Fibroblast of lung (primary cell): ENCODE measurements at places on chromosomes 1 and 21. TPM values are rescaled to one million over a fixed set of nuclear protein-coding genes. Genes with fewer than 3 reads are reported as not detected.

FAM151A gene
- not detected in 2 replicates for total RNA-seq

LCE1C gene
- total RNA-seq: not detected in 2 replicates

SPRR2B gene
- not detected in 2 replicates for total RNA-seq

CD247 gene
- not detected in 2 replicates for total RNA-seq

TDRD10 gene
- under 0.01 TPM in 1 of 2 replicates, not detected in the other for total RNA-seq

DNA sequence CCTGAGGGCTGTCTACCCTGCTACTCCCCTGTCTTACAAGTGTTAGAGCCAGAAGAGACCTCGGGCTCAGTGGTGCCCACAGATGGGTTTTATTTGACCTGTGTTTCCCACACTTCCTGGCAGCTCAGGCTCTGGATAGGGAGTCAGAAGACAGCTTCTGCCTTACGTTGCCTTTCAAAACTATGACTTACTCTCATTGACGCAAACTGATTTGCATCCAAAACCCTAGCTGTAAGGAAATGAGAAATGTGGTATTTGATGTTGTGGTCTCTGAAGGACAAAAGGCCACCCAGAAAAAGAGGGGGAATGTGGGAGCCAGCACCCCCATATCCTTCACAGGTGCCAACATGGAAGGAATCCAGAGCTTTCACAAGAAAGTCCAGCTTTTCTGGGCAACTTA is 180.2 kb downstream of the ATG4C start:
- no peak for DNase-seq

DNA sequence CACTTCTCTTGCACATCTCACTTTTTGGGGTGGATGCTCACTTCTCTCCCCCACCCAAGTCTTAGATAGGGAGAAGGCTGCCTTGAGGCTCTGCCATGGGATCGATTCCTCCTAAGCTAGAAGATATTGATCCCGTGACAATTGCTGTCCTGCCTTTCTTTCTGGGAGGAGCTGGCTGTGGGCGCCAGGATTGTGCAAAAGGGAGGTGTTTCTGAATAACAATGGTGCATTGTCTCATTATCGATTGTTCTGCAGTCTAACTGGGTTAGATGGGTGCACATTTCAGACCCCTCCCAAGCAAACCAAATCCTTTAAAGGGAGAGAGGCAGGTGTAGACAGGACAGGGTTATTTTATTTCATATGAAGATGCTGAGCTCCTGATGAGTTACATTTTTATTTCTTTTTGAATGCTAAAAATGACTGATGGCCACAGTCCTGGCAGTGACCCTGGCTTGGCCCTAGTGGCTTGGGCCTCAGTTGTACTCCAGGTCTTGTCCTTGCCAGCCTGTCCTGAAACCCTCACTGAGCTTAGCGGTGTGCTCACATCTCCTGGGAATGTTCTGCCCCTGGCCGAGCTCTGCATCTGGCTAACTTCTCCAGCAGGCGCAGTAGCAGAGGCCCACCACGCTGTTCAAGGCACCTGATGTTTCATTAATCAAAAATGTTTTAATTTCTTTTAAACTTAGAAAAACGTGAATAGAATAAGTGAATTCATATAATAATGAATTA is 99.0 kb upstream of the KAZN start:
- no peak for DNase-seq

GRCh38 chr21:44540741-44541288 is 820 bp upstream of the KRTAP10-1 start:
- no peak for DNase-seq

DNA sequence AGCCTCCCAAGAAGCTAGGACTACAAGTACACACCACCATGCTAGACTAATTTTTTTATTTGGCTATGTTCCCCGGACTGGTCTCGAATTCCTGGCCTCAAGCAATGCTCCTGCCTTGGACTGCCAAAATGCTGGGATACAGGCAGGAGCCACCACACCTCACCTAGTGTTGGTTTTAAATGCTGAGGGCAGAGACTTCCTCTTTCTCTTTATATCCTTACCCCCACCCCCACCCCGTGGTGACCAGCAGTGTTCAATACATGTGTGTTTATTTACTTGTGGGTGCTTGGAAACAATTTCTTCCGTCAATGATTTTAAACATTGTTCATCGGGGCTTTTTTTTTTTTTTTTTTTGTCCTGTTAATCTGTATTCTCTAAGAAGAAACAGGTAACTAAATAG is 158.9 kb downstream of the ZBTB18 start:
- no peak for DNase-seq

GRCh38 chr1:211711315-211711705 is 35.9 kb upstream of the NEK2 start:
- DNase-seq: no peak

GRCh38 chr1:153929981-153930948 is 7.5 kb upstream of the GATAD2B start:
- no peak for DNase-seq

DNA sequence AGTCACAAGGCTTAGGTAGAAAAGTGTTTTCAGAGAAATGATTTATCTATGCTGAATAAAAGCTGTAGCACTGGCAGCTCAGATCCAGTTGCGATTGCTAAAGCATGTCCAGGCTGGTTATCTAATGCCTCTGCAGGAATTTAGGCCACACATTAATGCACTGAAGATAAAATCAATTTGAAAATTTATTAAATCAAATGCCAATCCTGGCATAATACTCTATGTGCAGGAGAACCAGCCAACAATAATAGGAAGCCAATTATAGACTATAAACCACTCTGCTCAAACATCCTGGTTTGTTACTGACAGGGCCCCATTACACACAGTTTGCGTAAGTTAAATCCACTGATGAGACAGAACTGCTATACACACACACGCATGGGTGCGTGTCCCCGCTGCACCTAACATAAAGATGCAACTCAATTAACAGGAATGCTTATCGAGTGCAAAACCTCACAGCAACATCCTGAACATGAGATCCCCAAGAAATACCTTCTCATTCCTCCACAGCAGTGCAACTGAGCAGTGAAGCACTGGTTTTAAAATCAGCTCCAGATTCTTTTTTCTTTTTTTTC is 40.6 kb downstream of the PTP4A2 start:
- DNase-seq: no peak

DNA sequence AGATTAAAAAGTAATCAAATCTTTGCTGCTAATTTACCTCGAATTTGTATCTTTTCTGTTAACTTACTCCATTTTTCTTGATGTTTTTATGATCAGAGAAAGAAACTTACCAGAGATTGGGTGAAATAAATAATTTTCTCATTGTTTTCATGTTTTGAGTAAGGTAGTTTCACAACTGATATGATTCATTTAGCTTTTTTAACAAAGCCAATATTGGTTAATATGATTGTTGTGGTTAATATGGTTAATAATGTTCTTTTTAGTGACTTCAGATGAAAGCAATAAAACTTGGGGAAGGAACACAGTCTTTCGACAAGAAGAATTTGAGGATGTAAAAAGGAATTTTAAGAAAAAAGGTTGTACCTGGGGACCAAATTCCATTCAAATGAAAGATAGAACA is 48.1 kb downstream of the MAP3K21 start:
- no peak for DNase-seq

GRCh38 chr1:202531472-202531811 is 178.8 kb downstream of the SYT2 start:
- DNase-seq: no peak

DNA sequence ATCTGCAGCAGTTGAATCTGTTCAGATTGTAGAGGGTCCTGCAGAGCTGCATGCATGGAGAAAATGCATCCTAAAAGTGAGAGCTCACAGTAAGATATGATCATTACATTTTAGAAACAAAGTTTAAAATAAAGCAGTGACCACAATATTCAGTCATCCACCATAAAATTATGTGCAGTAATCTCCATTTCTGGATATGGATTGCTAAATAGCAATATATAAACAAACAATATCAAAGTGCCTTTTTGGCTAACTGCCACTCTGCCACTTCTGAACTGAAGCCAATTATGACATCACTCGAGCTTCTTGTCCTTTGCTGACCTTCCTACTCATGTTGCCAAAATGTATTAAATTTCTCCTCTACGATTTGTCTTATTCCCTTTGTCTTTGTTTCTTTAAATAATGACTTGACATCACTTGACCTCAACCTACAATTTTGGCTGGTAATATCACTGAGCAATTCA is 262.0 kb upstream of the CXADR start:
- peak; percentile 6 for DNase-seq

GRCh38 chr1:9127395-9128165 is 1.3 kb downstream of the GPR157 start:
- DNase-seq: no peak

- no peak for DNase-seq
These were observed 92.6 kb upstream of the NEK7 start for GRCh38 chr1:198064181-198064580.

GRCh38 chr1:241706257-241706656 is 54.2 kb downstream of the WDR64 start:
- no peak for DNase-seq

DNA sequence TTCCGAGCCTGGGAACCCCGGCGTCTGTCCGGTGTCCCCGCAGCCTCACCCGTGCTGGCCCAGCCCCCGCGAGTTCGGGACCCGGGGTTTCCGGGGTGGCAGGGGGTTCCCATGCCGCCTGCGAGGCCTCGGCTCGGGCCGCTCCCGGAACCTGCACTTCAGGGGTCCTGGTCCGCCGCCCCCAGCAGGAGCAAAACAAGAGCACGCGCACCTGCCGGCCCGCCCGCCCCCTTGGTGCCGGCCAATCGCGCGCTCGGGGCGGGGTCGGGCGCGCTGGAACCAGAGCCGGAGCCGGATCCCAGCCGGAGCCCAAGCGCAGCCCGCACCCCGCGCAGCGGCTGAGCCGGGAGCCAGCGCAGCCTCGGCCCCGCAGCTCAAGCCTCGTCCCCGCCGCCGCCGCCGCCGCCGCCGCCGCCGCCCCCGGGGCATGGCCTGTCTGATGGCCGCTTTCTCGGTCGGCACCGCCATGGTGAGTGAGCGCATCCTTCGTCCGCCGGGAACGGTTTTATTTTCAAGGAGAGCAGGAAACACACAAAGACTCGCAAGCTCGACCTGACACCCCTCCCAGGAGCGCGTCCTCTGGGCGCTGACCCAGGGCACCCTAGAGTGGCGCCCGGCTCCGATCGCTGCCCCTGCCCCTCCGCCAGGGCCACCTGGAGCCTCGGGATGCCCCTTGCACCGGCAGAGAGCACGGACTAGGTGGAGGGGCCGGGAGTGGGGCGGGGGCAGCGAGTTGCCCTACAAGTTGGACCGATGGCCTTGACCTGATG is at the start of gene ABCG1:
Gene ABCG1, plus strand, starts transcription at position 305 of the 770 bp plus-strand sequence. Its CDS starts 123 bp downstream, at position 428.
- no peak for DNase-seq

DNA sequence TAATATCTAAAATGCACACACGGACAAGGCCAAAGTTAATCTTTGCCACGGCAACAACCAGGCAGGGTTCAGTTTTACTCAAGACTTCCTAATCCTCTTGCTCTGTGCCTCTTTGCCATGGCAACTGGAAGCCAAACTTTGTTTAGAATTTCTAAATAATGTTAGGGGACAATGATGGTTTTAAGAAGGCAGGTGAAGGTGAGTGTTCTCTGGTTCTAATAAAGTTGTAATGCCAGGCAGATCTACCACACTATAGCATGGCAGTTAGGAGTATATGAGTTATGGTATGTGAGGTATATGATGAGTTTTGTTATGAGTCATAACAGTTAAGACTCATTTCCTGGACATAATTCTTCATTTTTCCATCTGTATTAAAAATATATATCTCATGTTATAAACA is 2.7 kb downstream of the PTPRC start:
- DNase-seq: no peak

- DNase-seq: no peak
These were observed 164.6 kb downstream of the DNM3 start for GRCh38 chr1:172005856-172006255.

GRCh38 chr1:109772658-109773202 is 9.0 kb upstream of the EPS8L3 start:
- no peak for DNase-seq

GRCh38 chr1:200258447-200259375 is 151.1 kb downstream of the ZNF281 start:
- DNase-seq: peak; percentile 34

GRCh38 chr1:233544304-233544703 is 69.6 kb upstream of the KCNK1 start:
- DNase-seq: no peak

DNA sequence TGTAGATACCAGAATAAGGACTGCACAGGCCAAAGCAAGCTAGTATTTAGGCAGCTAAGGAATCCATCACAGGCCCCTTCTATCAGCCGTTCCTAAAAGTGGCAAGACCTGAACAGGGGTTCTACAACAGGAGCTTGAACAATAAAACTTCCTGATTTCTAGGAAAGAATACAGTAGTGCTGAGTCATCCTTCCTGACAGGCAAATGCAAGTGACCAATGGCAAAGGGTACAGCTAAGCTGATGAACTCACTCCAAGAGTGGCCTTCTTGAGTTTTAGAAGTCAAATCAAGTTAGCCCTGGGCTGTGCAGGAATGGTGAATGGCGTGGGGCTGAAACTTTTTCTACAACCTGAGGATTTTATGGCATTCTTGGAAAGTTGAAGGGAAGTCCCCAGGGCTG is 112.9 kb downstream of the GREM2 start:
- peak; percentile 70 for DNase-seq

DNA sequence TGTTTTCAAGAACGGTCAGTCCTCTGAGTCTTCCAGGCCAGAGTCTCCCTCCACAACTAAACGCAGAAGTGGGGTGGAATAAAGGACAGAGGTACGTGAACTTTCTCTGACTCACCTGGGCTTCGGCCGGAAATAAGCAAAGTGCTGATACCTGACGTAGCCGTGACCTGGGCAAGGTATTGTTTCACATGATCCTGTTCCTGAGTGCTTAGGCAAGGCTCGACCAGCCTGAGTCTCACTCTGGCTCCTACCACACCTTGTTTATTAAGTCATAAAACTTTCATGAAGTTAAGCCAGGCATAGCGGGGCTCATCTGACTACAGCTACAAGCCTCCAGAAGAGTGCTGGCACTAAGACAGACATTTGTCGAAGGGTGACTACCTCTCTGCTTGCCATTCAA is 327.5 kb downstream of the SETD4 start:
- no peak for DNase-seq

- DNase-seq: no peak
These were observed 1.6 kb downstream of the ADGRL2 start for GRCh38 chr1:81802457-81802706.

GRCh38 chr1:4561205-4561604 is 93.2 kb upstream of the AJAP1 start:
- no peak for DNase-seq

DNA sequence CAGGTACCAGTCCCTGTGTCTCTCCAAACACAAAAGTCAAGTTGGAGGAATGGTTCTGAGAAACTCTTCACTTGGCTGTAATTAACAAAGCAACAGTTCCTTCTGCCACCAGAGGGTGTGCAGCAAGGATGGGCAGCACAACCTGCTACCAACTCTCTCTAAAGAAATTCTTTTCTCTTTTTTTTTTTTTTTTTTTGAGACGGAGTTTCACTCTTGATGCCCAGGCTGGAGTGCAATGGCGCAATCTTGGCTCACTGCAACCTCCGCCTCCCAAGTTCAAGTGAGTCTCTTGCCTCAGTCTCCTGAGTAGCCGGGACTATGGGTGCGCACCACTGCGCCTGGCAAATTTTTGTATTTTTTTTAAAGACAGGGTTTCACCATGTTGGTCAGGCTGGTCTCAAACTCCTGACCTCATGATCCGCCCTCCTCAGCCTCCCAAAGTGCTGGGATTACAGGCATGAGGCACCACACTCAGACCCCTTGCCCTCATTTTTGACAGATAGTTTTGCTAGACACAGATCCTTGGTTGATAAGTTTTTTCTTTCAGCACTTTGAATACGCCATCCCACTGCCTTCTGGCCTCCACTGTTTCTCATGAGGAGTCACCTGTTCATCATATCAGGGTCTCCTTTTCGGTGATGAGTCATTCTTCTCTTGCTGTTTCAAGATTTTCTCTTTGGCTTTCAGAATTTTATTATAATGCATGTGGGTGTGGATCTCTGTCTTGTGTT is 12.1 kb upstream of the DEGS1 start:
- no peak for DNase-seq
